ENCODE measurements at places on chromosomes 5 and 9.

- DNase-seq: no peak
Measured at GRCh38 chr9:68821911-68822310, 116.9 kb downstream of the PIP5K1B start.

- DNase-seq: no peak
Measured at GRCh38 chr5:25944786-25945185, 1093.6 kb downstream of the CDH9 start.

DNA sequence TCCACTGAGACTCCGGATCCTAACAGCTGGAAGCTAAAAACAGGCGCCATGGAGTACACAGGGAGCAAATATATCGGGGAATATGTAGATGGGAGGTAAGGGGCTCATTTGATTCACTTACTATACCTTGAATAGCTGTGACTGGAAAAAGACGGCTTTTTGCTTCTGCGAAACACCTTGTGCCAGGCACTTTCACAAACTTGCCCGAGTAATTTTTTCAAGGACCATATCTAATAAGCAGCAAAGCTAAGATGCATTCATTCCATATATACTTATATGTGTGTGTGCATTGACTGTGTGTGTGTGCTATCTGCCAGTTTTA is 178 bp downstream of the MORN5 start:
- no peak for DNase-seq

- no peak for DNase-seq
Measured at GRCh38 chr5:148491015-148491792, 107.4 kb downstream of the FBXO38 start.

DNA sequence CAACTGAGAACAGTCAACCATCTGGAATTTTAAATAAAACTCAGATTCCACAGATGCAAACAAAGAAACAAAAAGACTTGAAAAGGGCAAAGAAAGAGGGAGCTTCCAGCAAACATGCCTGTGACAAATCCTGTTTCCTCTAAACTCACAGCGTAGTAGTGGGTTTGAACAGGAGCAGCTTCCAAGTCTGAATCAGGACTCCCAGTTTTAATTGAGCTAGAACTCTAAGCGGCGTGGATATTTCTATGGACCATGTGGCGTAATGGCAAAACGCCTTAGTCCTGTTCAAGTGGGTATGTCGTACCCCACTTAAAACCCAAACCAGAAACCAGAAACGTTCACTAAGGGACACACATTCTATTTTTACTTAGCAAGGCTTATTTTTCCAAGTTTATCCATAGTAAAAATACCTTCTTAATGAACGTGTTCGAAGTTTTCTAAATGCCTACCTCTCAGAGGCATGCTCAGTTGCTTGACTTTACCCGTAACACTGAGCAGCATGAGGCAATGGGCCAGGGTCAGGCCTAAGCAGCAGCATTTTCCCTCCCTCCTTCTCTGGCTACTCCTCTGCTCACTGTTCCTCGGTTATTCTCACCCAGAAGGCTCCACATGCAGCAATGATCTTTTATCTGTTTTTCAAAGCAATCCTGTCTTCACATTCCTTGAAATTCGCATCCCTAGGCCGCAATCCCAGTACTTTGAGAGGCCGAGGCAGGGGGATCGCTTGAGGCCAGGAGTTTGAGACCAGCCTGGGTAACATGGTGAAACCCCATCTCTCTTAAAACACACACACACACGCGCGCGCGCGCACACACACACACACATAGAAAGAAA is 77.9 kb downstream of the FNBP1 start:
- DNase-seq: no peak

DNA sequence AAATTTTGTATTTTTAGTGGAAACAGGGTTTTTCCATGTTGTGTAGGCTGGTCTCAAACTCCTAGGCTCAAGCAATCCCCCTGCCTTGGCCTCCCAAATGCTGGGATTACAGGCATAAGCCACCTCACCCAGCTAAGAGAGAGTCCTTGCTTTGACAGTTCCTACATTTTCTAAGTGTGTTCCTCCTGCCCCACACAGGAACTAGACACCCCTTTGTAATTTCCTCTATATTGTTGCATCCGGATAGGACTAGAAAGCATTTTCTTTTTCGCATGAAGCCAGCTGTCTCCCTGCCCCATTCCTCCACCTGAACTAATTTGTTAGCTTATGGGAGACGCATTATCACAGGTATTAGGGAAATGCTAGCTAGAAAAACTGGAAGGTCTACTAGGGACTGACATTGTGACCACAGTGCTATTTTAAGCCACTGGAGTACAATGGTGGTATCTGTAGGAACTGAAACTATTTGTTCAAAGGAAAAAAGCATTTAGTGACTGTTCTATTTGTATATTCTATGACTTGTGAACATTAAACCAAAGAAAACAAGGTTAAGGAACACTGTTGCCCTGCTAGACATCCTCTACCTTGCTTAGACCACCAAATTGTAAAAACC is 214.1 kb downstream of the SMARCA2 start:
- DNase-seq: no peak

- no peak for DNase-seq
Measured at GRCh38 chr5:77761606-77762005, 14.5 kb downstream of the TBCA start.

- DNase-seq: no peak
Measured at GRCh38 chr5:79811081-79811480, 121.4 kb downstream of the CMYA5 start.

DNA sequence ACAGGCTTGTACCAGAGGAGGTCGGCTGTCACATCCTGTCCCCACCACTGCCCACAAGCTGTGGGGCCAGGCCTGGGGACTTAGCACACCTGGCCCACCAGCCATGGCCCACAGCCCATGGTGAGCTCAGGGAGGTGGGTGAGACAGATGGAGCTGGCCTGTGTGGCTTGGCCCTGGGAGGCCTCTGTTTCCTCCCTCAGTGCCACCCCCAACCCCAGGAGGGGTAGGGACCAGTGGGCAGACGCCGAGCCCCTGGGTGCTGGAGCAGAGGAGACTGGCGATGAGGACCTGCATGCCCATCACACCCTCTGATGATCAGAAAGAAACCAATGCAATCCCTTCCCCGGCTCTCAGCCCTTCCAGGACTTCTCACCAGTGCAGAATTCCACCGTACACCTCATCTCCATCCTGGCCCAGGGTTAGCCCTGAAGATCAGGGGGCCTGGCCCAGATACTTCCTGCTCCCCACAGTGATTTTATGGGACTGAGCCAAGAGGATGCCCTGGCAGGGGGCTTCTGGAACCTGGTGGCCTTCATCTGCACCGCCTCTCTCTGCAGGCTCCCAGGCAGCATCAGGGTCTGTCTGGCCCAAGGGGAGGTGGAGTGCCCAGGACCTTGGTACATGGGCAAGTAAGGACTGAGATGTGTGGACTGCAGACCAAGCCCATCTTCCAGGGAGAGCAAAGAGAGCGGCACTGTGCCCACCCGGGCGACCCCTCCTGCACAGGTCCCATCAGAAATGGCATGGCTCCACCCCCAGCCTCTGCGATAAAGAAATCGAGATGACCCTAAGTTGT is 16.9 kb upstream of the NKD2 start:
- DNase-seq: no peak

GRCh38 chr9:122819791-122820489 is 8.4 kb downstream of the PDCL start:
- no peak for DNase-seq

GRCh38 chr5:138961221-138961620 is 86.1 kb upstream of the LRRTM2 start:
- no peak for DNase-seq

DNA sequence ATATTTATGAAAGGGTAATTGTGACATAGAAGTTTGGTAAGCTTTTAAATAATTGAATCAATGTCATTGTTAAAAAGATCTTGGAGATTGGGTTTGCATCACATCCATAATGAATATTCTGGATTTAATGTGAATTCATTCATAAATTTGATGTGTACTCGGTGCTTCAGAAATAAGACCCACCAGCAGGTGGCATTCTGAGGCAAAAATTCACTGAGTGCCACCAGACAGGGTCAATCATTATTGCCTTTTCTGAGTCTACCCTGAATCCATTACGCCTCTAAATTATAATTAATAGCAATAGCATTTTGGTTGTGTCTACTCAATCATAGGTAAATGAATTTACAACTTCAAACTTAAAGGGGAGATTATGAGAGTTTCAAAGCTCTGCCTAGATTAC is 1.0 kb downstream of the TRPC7 start:
- no peak for DNase-seq

DNA sequence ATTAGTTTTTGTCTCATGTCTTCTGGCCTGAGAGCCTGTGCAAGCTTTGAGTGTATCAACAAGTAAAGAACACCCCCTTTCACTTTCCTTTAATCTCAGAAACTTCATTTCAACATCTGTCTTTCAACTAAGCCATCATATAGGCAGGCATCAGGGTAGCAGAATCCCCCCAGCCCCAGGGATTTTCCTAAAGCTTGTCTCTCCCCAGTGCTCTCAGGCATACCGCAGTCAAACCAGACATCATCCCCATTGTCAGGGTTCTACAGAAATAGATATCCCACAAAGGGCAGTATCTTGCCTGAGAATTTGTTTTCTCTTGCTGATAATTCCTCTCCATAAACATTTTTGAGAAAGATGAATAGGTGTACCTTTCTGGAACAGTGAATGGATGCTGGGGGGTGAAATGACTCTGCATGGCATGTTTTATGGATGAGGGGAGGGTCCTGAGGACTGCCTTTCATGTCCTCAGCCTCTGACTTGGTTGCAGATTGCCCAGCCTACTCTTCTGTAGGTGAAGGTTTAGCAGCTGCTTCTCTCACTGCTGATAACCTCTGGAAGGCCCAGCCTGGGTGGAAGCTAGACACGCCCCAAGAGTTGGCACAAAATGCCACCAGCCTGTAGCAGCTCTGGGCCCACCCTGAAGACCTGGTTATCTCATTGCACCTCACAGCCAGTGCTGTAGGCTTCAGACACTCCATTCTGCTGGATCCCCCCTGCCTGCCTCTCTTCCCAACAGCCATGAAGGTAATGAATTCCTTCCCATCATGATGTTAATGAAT is 20.5 kb upstream of the SHB start:
- no peak for DNase-seq

GRCh38 chr5:139140591-139141071 is 57.5 kb downstream of the SIL1 start:
- no peak for DNase-seq

DNA sequence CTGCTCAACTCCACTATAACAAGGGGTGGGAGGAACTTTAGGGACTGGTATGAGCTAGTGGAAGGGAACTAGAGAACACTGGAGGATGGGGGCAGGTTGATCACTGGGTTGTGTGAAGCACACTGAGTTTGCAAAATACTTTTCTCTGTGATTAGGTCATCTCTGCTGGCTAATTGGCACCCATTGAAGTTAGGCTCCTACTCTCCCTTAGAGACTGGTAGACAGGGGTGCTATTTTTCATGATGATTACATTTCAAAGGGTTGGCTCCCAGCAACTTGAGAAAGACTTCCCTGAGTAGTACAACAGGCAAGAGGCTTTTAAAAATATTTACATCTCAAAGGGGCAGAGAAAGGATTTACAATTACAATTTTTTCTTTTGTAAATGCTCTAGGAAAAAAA is 50.4 kb upstream of the MTAP start:
- no peak for DNase-seq

- peak; percentile 38 for DNase-seq
Measured at GRCh38 chr9:114908104-114908622, 22.2 kb downstream of the TNFSF8 start.

- DNase-seq: no peak
Measured at GRCh38 chr5:128491291-128491690, 46.8 kb downstream of the FBN2 start.

DNA sequence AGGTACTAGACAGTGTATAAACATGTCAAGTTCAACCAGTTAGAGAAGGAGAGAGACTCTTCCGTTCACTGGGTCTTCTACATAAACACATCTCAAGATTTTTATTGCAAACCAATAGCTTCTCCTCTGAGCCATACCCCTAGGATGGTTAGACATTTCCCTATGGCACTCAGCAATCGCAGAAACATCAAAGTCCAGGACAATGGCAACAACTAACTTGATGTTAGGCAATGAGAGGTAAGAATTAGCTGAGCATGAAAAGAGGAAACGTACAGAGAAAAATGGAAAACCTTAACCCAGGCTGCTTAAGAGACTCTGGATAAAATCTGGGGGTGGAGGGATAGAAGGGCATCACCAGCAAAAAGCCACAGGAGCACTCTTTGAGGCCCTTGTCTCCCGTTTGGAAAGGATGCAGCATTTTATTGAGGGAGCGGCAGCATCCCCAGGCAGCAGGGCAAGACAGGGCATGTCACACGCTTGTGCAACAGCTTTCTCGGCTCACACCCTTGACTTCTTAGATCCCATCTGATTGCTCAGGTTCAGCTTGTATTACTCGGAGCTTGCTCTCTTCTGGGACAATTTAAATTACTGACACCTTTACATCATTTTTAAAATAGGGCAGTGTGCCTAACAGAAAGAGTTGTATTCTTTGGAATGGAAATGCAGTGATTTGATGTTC is 8.6 kb upstream of the PSAT1 start:
- DNase-seq: peak; percentile 53

GRCh38 chr5:65722575-65723403 is 784 bp downstream of the NLN start:
- peak; percentile 65 for DNase-seq

DNA sequence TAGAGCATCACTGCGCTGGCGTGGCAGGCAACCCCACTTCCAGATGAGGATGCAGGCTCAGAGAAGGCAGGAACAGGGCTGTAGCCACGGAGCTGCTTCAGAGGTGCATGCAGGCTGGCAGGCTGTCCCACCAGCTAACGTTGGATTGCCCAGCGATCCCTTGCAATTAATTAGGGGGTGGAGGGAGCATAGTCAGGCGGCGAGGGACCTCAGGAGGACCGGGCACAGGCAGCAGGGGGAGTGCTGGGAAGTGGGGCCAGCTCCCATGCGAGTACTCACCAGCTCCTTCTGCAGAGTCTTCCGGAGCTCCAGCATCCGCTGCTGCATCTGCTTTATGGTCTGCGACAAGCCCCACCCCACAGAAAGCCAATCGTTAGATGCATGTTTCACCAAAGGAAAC is 20.3 kb downstream of the ARPC5L start:
- DNase-seq: no peak

DNA sequence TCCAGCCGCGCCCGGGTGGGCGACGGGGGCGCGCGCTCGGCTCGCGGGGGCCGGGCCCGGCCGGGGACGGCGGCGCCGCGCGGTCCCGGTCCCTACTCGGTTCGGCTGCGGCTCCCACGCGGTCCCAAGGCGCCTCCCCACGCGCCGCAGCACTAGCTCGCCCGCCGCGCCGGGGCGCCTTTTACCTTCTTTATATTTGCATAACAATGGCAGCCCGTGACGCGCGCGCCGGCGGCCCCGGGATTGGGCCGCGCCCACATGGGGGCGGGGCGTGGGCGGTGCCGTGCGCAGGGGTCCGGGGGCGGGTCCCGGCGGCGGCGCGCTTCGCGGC is at the start of gene NRARP:
Gene NRARP (minus strand): TSS at position 154 of the 331 bp plus-strand sequence. CDS start 343 bp downstream, outside the sequence.
- peak; percentile 52 for DNase-seq

Measured in NCI-H187 (cell line).